ENCODE measurements at places on chromosomes 12 and 14.

DNA sequence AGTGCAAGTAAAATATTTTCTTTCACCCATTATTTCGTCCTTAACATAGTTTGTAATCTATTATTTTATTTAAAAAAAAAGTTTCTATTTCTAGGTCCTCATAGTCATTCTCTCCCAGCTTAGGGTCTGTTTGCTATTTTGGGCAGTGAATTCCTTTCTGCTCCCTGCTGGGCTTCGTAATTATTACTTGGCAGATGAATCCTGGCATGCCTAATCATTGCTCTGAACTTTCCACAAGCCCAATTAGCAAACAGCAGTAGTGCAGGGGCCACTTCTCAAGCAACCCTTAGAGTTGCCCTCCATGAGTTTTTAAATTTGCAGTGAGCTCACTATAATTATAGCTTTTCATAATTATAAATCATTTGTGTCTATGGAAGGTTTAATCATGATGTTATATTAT is 1378.3 kb upstream of the SEL1L start:
- DNase-seq = no peak

GRCh38 chr12:43826681-43827080 is 9.2 kb upstream of the TMEM117 start:
- DNase-seq = no peak

GRCh38 chr14:20803223-20803622 is 579 bp upstream of the RNASE1 start:
- no peak for DNase-seq

GRCh38 chr14:101193106-101193844 is 289.8 kb upstream of the RTL1 start:
- no peak for DNase-seq

GRCh38 chr14:51473808-51474565 is 177.7 kb upstream of the FRMD6 start:
- DNase-seq = no peak

DNA sequence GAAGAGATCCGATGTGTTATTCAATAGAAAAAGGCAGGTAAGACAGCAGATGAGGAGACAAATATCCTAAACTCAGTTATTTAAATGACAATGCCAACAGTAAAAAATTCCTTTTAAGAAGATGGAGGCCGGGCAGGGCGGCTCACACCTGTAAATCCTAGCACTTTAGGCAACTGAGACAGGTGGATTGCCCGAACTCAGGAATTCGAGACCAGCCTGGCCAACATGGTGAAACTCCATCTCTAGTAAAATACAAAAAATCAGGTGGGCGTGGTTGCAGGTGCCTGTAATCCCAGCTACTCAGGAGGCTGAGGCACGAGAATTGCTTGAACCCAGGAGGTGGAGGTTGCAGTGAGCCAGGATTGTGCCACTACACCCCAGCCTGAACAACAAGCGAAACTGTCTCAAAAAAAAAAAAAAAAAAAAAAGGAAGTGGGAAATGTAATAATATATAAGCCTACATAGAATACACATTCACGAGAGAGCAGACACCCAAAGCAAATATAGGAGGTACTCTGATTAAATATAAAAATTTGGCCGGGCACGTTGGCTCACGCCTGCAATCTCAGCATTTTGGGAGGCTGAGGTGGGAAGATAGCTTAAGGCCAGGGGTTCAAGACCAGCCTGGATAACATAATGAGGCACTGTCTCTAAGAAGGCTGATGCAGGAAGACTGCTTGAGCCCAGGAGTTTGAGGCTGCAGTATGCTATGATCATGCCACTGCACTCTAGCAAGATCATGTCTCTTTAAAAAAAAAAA is 19.0 kb downstream of the CORO1C start:
- peak; percentile 62 for DNase-seq

DNA sequence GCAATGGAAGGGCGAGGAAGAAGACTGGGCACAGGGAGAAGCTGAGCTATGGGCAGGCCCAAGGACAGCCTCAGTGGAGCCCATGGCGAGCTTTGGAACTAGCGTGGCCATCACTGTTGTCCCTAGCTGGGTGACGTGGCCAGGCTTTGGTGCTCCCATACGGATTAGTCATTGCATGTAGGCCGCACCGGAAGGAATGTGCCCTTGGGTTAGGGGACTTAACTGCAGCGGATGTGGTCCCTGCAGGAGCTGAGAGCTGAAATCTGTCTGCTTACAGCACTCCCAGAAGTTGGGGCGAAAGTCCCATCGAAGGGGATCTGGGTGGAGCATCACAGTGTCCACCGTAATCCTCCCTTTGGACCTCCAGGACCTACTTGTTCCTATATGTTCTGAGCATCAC is 133.7 kb downstream of the PAPOLA start:
- DNase-seq = no peak

GRCh38 chr12:127936463-127936862 is 330.5 kb upstream of the TMEM132C start:
- DNase-seq = no peak

GRCh38 chr12:87953256-87953860 is 75.8 kb downstream of the C12orf50 start:
- DNase-seq = peak; percentile 14

DNA sequence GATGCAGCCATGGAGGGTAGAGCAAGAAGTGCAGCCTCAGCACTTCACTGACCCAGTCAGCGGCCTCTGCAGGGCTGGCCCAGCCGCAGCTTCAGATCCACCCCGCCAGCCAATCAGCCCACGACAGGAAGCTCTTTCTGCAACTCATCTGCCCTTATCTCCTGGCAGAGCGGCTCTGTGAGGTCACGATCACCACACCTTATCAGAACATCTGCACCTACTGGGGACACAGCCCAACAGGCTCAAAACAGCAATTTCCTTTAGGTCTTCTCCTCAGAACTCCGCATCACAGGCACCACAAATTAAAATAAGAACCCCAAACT is 287.3 kb downstream of the BCL11B start:
- DNase-seq = no peak

DNA sequence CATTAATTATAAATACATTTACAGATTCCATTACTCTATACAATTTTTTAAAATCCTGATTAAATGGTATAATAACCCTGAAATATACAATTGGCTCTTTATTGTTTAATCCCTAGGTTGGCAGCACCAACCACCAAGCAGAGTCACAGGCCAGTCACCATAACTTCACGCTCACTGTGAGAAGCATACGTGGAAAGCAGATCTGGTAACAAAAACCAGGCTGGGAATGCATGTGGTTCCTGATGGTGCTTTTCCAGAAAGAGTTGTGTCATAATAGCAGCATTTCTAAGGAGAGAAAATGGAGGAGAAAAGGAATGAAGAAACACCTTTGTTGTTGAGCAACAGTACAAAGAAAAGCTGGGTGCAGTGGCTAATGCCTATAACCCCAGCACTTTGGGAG is 66.1 kb downstream of the SIX6 start:
- DNase-seq = no peak

GRCh38 chr12:109760031-109760929 is 46.7 kb downstream of the FAM222A start:
- DNase-seq = no peak

DNA sequence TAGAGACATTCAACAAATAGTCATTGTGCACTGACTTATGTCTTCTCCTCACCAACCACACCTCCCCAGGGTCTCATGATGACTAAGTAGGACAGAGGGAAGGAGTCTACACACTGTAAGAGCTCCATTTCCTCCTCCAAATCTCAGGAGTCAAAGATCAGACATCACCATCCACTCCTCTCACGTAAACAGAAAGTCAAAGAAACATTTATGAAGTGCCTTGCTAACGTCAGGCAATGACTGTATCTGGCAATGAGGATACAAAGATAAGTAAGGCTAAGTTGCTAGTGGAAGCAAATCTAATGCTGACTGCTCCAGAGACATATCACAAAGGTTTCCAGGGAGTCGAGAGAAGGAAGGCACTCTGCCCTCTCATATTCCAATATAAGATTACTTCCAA is 88.9 kb downstream of the SLC2A13 start:
- no peak for DNase-seq

DNA sequence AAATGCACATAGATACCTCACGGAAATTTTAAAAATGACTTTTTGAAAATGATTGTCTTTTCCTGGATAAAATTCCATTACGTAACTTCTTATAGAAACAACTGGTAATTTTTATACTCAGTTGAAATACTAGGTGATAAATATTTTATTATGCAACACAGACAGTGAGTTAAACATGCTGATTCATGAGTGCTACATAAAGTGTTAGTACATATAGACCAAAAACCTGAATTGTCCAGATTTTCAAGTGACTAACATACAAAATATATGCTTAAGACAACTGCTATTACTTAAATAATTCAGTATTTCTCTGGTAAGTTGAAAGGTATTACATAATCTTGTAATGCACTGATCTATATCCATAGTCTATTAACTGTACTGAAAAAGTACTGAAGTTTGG is 11.9 kb downstream of the PTPRO start:
- DNase-seq = no peak

DNA sequence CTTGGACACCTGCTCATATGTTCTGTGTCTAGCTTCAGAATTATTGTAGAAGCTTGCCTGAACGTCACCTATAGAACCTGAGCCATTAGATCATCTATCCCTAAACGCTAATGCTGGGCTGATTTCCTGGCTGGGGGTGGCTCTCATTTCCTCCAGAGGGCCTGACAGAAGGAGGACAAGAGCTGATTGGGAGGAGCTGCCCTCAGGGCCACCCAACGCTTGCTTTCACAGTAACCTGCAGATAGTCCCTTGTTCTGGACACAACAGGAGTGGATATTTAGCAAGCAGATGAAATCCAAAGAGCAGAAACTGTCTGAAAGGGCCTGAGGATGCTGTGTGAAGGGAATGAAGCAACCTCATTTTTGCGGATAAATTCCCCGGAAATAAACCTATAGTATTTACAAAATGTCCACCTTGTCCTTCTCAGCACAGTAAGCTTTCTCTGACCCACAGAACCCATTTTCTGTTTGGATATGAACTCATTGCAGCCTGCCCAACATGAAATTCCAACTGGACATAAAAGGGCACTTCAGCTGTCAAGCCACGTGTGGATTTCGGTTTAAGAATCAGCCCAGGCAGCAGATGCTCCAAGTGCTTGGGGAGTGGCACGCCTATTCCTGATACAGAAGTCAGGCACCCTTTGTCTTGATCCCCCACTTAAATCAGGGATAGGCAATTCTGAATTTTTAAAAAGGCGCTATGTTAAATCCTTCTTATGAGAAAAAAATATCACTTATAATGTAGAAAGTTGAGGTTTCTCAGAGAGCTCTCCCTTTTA is 32.8 kb upstream of the TUBA1C start:
- no peak for DNase-seq

GRCh38 chr14:89493877-89494634 is 77.0 kb upstream of the FOXN3 start:
- no peak for DNase-seq

DNA sequence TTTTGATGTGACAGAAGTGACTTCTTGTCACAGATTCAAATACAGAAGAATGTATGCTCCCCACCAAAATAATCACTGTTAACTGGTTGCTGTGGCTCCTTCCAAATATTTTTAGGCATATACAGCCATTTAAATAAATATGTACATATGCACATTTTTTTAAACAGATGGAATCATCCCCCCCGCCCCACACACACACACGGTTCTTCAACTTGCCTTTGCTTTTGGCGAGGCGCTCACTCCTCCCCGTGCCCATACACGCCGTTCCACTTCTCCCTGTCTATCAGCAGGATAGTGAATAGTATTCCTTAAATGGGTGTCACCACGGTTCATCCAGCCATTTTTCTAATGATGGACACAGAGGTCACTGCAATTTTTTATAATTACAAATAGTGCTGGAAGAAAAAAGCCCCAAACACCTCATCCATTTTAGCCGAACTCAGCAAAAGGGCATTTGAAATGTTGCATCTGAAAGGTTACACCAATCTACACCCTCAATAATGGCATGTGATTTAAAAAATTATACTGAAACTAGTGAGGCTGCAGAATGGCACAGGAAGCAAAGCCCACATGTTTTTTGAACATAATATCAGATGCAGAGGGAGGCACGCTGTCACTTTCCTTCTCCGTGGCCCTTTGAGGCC is 39.2 kb upstream of the MEG3 start:
- DNase-seq = no peak

DNA sequence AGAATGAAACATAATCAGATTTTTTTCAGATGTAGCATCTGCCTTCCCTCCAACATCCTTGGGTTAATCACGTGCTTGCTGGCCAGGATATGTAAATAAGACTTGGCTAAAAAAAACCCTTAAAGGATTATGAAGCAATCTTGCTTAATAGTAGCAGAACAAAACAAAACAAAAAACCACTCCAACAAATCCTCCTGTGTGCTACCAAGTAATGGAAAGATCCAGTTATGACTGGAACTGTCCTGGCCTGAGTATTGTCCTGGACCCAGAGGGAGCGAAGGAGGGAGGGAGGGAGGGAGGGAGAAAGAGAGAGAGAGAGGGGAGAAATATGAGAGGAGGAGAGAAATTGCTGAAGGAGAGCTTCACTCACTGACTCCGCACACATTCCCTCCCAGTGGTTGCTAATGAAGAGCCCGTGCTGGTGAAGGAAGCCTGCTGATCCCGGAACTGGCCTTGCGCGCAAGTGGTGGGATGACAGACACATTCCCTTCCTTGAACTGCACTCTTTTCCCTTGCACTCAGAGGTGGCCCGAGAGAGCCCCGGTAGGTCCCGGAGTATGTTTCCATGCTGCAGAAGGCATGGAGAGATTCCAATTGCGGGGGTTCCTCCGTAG is 57.2 kb downstream of the HMGA2 start:
- DNase-seq = no peak

DNA sequence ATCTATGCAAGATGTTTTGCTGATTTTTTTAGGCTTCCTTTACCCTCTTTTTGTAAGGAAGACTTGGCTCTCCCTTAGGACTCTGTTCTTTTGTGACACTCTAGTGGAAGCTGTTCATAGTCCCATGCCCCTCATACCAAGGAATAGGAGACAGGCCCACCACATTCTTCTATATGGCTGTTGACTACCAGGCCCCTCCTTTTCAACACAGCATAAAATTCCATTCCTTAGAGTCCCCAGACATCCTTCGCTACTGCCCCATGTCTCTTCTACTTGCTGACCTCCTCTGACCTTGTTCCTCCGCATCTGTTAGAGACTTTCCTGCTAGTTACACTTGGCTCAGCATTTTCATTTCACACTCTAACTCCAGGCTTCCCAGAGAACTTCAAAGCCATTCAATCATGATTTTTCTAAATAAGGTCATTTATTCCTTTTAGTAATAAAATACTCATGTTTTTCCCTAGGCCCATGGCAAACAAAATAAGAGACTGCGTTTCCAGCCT is 9.7 kb downstream of the PIK3C2G start:
- DNase-seq = no peak

DNA sequence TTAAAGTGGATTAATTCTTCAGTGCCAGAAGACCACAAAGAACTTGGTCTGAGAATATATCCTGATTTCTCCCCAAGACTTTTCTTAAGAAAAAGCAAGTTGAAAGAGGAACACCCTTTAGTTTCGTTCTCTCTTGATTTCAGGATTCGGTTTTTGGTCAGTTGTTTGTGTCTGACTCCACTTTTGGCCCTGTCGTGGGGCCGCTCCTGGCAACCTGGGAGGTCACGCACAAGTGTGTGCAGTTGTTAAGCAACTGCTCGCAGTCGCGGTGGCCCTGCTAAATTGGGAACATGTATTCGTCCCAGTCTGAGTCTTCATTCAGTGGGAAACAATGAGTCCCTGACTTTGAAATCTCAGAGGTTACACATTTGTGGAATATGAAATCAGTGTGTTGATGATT is 68.7 kb downstream of the RGS6 start:
- DNase-seq = peak; percentile 77

Measured in MV-4-11 (cell line).